Esophagus squamous epithelium (tissue), 5 donors: ENCODE measurements at places on chromosomes 7 and 10.
A peak's percentile ranks its signal among the peaks of the same experiment; 100 is the strongest.

- peaks cover 68% of the 10 kb centered on the region for H3K4me1 ChIP-seq
- DNase-seq: no peak
- H3K36me3 ChIP-seq: peaks cover 17% of the 10 kb centered on the region
- peak overlapping the region; percentile 91 for H3K27ac ChIP-seq
Measured at GRCh38 chr10:69375307-69376151, 41.2 kb downstream of the TACR2 start.

DNA sequence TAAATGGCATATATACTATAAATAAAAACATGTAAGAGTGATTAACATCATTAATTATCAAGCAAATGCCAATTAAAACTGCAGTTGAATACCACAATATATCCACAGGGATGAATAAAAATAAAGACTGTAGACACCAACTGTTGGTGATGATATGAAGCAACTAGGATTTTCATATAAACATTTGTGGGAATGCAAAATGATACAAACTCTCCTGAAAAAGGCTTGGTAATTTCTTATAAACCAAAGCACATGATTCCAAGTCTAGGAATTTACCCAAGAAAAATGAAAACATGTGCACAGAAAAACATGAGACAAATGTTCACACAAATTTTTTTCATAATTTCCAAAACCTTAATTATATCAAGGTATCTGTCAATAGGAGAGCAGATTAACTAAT is 448.1 kb downstream of the ETV1 start:
- H3K27ac ChIP-seq: no peak overlapping the region
- H3K4me3 ChIP-seq: no peak overlapping the region
- no peaks in the 10 kb centered on the region for H3K27me3 ChIP-seq
- DNase-seq: no peak

GRCh38 chr7:34075523-34076370 is 170.4 kb downstream of the BMPER start:
- no peak overlapping the region for H3K27ac ChIP-seq
- no peaks in the 10 kb centered on the region for H3K4me1 ChIP-seq
- no peaks in the 10 kb centered on the region for H3K36me3 ChIP-seq
- H3K27me3 ChIP-seq: no peaks in the 10 kb centered on the region

- no peaks in the 10 kb centered on the region for H3K36me3 ChIP-seq
- no peaks in the 10 kb centered on the region for H3K27me3 ChIP-seq
- H3K4me3 ChIP-seq: no peak overlapping the region
- no peak overlapping the region for H3K27ac ChIP-seq
- no peak for DNase-seq
Measured at GRCh38 chr7:49639808-49640207, 133.6 kb upstream of the VWC2 start.

- peak overlapping the region; percentile 96 for H3K27ac ChIP-seq
- no peak overlapping the region for H3K4me3 ChIP-seq
- H3K4me1 ChIP-seq: peaks cover 96% of the 10 kb centered on the region
- H3K27me3 ChIP-seq: no peaks in the 10 kb centered on the region
Measured at GRCh38 chr10:44995914-44996669, 4.6 kb upstream of the ZNF22 start.

- no peaks in the 10 kb centered on the region for H3K27me3 ChIP-seq
- no peak for DNase-seq
- H3K4me3 ChIP-seq: no peak overlapping the region
- peaks cover 20% of the 10 kb centered on the region for H3K4me1 ChIP-seq
- peak overlapping the region; percentile 23 for H3K27ac ChIP-seq
- no peaks in the 10 kb centered on the region for H3K36me3 ChIP-seq
Measured at GRCh38 chr7:47496056-47496665, 85.8 kb downstream of the TNS3 start.

DNA sequence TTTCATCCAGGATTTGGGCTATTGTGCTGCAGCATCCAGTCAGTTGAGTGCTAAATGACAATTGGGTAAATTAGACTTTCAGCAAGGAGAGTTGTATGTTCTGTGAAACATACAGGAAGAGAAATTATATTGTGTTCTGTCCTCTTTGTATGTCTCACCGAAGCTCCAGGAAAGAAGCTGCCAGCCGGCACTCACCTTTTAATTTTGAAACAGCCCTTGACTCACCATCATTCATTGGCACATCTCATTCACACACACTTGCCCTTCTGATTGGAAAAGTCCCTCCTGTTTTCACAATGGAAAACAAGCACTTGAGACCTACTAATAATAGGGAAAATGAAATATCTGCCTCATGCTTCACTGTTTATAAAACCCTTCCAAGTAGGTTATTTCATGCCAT is 495.6 kb downstream of the RPS24 start:
- no peak for DNase-seq
- H3K27ac ChIP-seq: no peak overlapping the region
- no peaks in the 10 kb centered on the region for H3K27me3 ChIP-seq
- H3K36me3 ChIP-seq: no peaks in the 10 kb centered on the region
- H3K4me3 ChIP-seq: no peak overlapping the region

DNA sequence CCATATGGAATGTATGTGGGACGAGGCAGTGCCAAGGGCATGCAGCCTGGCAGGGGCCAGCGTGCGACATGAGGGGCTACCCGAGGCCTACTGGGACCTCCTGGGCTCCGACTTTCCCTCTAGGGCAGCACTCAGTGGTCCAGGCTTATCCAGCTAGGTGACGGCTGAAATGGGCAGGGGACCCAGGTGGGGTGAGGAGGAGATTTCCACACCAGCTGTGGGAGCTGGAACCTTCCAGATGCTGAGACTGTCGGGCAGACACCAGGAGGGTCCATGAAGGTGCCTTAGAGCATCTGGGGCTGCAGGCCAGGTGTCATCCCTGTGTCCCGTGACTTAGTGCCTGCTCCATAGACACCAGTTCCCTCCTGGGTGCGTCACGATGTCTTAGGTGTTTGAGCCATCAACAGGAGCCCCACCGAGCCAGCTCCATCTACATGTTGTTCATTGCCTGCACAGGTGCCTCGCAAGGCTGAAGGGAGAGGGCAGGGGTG is 13.4 kb downstream of the ZNF316 start:
- no peaks in the 10 kb centered on the region for H3K4me1 ChIP-seq
- DNase-seq: no peak
- H3K27me3 ChIP-seq: no peaks in the 10 kb centered on the region
- H3K36me3 ChIP-seq: peaks cover 100% of the 10 kb centered on the region

GRCh38 chr7:28759475-28759971 is 198.6 kb downstream of the TRIL start:
- H3K36me3 ChIP-seq: no peaks in the 10 kb centered on the region
- H3K27me3 ChIP-seq: no peaks in the 10 kb centered on the region
- H3K27ac ChIP-seq: no peak overlapping the region

- no peak overlapping the region for H3K27ac ChIP-seq
- no peak for DNase-seq
- peaks cover 33% of the 10 kb centered on the region for H3K27me3 ChIP-seq
- no peaks in the 10 kb centered on the region for H3K36me3 ChIP-seq
- H3K4me3 ChIP-seq: no peak overlapping the region
- peaks cover 34% of the 10 kb centered on the region for H3K4me1 ChIP-seq
Measured at GRCh38 chr7:149780056-149780455, 6.7 kb upstream of the ZNF467 start.

- H3K4me1 ChIP-seq: peaks cover 28% of the 10 kb centered on the region
- H3K36me3 ChIP-seq: no peaks in the 10 kb centered on the region
- no peak for DNase-seq
- H3K4me3 ChIP-seq: no peak overlapping the region
Measured at GRCh38 chr10:88065383-88066049, 202.1 kb downstream of the PTEN start.

DNA sequence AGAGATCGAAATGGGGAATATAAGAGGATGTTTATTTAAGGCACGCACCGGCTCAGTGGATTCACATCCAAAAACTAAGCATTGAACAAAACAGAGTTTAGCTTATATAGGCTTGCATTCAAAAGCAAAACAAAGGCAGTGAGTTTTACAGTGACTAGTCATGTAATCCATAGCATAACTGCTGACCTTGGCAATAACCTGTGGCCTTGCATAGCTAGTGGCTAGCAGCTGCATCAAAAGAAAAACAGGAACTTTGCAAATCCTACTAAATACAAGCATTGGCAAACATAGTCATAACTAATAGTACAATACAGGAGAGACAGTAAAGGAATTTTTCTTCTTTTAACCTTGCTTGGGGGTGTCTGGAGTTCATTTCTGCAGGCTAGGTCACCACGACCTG is 9.7 kb upstream of the ZNF485 start:
- no peak overlapping the region for H3K4me3 ChIP-seq
- DNase-seq: no peak
- H3K36me3 ChIP-seq: no peaks in the 10 kb centered on the region
- no peak overlapping the region for H3K27ac ChIP-seq

DNA sequence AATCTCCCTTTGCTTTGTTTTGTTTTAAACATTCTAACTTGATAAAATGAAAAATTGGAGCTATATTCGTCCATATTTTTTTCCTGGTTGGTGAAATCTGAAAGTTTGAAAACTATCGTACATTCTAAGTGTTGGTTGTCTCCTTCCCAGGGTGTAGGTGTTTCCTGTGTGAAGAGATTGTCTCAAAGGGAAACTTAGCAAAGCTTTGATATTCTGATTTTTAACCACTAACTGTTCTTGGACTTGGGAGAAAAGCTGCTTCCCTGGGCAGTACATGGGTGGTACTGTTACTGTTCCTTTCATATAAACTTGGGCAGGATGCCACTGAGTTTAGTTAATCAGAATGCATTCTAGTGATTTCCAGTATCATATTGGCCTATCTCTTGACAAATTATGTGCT is 253.5 kb upstream of the LRGUK start:
- no peaks in the 10 kb centered on the region for H3K36me3 ChIP-seq
- H3K27ac ChIP-seq: no peak overlapping the region
- no peaks in the 10 kb centered on the region for H3K27me3 ChIP-seq
- H3K4me1 ChIP-seq: no peaks in the 10 kb centered on the region

DNA sequence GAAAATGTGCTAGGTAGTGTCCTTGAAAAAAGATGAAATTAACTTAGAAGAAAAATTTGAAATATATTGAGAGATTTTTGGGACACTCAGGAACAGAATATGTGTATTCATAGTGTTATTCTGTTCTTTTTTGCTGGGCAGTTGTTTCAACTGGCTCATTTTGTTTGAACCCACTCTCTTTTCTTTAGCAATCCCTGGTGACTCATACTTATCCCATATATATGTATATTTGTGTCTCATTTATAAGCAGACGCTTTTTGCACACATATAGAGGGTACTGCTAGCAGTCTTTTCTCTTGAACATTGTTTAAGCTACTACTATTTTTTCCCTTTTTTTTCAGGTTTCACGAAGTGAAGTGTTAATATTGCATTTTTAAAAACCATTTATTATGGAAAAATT is 1.9 kb downstream of the EXOC6 start:
- no peaks in the 10 kb centered on the region for H3K27me3 ChIP-seq
- peaks cover 17% of the 10 kb centered on the region for H3K4me1 ChIP-seq
- no peak for DNase-seq
- H3K36me3 ChIP-seq: no peaks in the 10 kb centered on the region

GRCh38 chr10:10528563-10528910 is 489.1 kb upstream of the CELF2 start:
- no peaks in the 10 kb centered on the region for H3K36me3 ChIP-seq
- H3K4me3 ChIP-seq: no peak overlapping the region
- H3K27me3 ChIP-seq: no peaks in the 10 kb centered on the region
- H3K27ac ChIP-seq: no peak overlapping the region
- DNase-seq: no peak
- no peaks in the 10 kb centered on the region for H3K4me1 ChIP-seq

DNA sequence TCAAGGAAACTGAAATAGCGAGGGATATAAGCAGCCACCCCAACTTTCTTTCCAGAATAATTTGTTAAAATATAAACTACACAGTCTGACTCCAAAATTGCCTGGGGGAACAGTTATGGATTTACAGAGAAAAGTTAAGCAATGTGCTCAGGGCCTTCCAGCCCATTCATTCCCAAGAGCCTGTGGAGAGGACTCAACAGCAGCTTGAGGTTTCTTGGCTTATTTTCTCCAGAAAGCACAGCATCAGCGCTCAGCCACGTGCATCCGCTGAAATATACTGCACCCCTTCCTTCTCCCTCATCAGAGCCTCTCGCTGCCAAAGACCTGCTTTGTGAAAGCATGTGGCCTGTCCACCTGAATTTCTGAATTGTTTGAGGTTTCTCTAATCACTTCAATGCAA is 375.2 kb upstream of the VWC2 start:
- H3K4me3 ChIP-seq: no peak overlapping the region
- H3K27me3 ChIP-seq: no peaks in the 10 kb centered on the region
- no peaks in the 10 kb centered on the region for H3K36me3 ChIP-seq
- H3K4me1 ChIP-seq: peaks cover 22% of the 10 kb centered on the region
- no peak overlapping the region for H3K27ac ChIP-seq

GRCh38 chr7:27079234-27079975 is 16.4 kb downstream of the HOXA1 start:
- peaks cover 9% of the 10 kb centered on the region for H3K4me1 ChIP-seq
- no peak overlapping the region for H3K27ac ChIP-seq
- no peak overlapping the region for H3K4me3 ChIP-seq
- H3K27me3 ChIP-seq: no peaks in the 10 kb centered on the region
- no peaks in the 10 kb centered on the region for H3K36me3 ChIP-seq
- no peak for DNase-seq

GRCh38 chr7:25857376-25858067 is 294.5 kb upstream of the NFE2L3 start:
- DNase-seq: no peak
- H3K4me1 ChIP-seq: peaks cover 12% of the 10 kb centered on the region
- no peaks in the 10 kb centered on the region for H3K36me3 ChIP-seq
- H3K4me3 ChIP-seq: peak overlapping the region; percentile 51
- peaks cover 100% of the 10 kb centered on the region for H3K27me3 ChIP-seq

DNA sequence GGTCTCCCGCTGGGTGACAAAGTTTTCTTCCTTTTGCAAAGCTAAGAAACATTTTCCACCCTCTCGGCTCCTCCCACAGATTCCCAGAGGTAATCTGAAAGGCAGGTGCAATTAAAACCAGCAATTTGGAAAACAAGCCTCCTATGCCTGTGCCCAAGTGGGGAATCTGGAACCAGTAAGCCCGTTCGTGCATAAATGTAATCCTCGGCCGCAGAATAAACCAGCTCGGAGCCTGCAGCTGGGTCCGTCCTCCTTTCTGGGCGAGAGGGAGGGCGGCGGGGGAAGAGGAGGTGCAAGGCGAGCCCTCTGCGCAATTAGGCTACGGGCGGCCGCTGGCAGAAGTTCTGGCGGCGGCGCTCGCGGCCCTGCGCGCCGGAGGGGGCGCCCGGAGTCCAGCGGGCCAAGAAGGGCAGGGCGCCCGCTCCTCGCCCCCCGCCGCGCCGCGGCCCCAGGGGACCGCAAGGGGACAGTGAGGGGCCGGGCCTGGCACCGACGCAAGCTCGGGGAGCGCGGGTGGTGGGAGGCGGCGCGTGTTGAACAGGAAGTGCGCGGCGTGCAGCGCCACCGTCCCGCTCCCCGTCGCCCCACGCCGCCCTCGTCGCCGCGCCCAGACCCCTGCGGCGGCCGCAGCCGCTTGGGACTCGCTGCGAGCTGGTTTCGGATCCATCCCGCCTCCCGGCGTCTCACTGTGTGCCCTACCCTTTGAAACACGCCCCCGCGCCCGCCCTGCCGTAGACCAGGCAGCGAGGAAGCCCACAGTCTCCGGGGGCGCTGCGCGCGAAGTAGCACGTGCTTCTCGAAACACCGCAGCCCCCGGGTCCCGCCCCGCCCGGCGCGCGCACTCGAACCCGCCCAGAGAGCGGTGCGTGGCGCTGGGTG is at the start of gene PRKAG2:
PRKAG2 (minus strand) TSS at position 217 of the 879 bp plus-strand sequence. CDS start 495 bp downstream, outside the sequence.
- no peaks in the 10 kb centered on the region for H3K27me3 ChIP-seq
- H3K27ac ChIP-seq: peak within 1 kb of the TSS; percentile 91
- peak; percentile 54 for DNase-seq
- H3K4me3 ChIP-seq: peak within 1 kb of the TSS; percentile 85

- no peaks in the 10 kb centered on the region for H3K27me3 ChIP-seq
- no peak overlapping the region for H3K27ac ChIP-seq
- DNase-seq: no peak
- no peaks in the 10 kb centered on the region for H3K4me1 ChIP-seq
Measured at GRCh38 chr10:2262333-2262732, 525.0 kb upstream of the ADARB2 start.
